ENCODE measurements at places on chromosomes 6 and 20.

- no peak for DNase-seq
Observed at GRCh38 chr20:4916971-4917881, 84.1 kb downstream of the SLC23A2 start.

DNA sequence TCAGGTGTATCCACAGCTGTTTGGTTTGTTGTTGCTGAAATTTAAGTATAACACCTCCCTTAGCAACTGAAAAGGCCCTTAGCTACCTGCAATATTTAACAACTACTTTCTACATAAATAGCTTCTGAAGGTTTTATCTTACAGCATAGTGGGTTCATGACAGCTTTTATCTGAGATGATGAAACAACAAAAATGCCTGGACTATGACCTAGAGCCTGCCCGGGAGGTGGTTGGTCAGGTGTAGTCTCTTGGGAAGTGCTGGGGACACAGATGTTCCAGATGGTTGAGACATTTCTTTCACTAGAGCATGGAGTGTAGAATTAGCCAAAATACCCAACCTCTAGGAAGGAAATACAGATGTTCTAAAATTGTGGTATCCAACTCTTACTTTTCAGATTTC lies 705.4 kb downstream of the MAFB start:
- DNase-seq, result no peak

- no peak for DNase-seq
Observed at GRCh38 chr6:126447367-126447766, 107.5 kb downstream of the CENPW start.

- DNase-seq, result no peak
Observed at GRCh38 chr6:38782616-38783015, 67.5 kb downstream of the DNAH8 start.

DNA sequence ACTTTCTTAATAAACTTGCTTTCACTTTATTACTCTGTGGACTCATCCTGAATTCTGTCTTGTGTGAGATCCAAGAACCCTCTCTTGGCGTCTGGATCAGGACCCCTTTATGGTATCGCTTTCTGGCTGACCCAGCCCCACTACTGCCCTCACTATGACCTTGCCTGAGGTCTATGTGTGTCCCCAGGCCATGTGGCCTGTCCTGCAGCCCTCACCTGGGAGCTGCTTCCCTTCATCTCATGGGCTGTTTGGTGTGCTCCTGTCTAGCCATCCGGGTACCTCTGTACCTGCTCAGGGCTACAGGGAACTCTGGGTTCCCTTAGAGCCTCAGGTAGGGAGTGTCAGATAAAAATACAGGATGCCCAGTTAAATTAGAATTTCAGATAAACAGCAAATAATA lies 94.5 kb downstream of the SCP2D1 start:
- no peak for DNase-seq

GRCh38 chr6:119379809-119380208 lies 30.2 kb upstream of the MAN1A1 start:
- no peak for DNase-seq

DNA sequence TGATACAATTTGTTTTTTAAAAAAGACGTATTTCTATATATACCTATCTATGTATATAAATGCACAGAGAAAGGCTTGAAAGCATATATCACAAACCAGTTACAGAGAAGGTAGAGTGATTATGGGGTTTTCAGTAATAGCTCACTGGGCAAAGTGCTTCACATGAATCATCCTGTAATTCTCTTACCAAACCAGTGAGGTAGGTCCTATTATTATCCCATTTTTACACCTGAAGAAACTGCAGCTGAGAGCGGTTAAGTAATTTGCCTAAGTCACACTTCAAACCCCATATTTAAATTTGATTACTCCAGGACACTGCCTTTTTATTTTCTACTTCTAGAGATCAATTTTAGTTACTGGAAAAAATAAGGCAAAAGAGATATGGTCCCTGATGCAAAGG lies 4.4 kb downstream of the GSS start:
- no peak for DNase-seq

DNA sequence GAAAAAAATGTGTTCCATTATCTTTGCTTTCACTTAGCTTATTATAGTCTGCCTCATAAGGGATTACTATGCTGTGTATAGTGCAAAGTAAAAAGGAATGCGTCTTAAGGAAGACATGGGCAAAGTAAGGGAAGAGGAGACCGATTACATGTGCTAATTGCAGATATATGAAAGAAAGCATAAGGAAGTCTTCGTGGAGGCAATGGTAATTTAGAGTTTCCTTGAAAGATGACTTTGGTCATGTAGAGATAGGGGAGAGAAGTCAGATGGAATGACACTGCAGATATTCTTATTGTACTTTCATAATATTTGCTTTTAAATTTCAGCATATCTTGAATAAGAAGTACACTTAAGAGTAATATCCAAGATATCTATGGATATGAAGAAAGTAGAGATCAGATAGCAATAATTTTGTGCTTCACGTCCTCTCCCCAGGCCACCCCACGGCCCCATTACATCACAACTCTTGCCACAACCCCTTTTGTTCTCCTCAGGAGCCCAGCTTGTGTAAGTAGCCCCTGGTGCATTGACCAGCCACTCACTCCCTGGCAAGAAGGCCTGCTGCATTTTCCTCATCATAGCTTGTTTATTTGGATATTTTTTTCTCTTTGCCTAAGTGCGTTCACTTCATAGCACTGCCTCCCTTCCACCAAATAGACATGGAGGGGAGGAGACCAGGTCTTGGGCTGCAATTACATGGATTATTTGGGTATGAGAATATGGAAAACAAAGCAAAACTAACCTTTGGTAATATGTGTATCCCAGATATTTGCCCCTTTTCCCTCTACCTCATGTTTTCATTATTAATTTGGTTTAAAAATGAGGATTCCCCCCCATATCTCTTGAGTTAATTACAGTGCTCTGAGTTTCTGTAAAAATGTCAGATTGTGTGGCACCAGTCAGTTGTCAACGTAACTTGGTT lies 30.7 kb upstream of the COL10A1 start:
- DNase-seq, result no peak

DNA sequence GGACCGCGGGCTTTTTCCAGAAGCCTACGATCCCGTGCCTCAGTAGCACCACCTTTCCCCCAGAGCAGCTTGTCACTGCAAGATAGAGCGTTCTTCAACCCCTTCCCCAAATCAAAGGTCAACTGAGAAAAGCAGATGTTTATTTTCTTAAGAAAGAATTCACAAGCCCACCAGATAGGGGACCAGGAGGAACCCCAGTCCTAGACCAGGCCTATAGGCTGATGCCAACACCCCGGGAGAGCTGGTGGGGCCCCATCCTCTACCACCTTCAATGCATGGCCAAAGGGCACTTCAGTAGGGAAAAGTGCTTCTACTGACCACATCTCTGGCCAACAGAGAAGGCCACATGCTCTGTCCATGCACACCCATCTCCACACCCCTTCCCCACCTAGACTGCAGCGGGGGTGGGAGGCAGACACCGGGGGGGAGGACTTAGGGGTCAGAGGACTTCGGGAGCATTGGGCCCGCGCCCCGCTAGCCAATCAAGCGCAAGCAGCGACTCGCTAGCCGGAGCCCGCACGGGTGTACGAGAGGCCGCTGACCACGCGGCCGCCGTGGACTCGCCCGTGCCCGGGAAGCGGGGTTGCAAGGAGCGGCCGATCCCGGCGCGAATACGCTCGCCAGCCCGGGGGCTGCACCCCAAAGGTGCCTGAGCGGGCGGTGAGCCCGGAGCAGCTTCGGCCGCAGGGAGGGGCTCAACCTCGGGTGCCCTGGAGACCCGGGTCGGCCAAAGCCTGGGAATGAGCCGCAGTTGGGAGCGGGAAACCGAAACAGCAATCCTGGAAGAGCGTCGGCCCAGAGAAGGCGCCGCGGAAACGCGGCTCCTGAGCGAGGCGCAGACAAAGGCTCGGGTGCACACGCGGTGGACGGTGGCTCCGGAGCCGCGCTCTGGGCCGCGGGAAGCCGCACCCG lies 2.8 kb downstream of the PDE10A start:
- DNase-seq, result no peak

DNA sequence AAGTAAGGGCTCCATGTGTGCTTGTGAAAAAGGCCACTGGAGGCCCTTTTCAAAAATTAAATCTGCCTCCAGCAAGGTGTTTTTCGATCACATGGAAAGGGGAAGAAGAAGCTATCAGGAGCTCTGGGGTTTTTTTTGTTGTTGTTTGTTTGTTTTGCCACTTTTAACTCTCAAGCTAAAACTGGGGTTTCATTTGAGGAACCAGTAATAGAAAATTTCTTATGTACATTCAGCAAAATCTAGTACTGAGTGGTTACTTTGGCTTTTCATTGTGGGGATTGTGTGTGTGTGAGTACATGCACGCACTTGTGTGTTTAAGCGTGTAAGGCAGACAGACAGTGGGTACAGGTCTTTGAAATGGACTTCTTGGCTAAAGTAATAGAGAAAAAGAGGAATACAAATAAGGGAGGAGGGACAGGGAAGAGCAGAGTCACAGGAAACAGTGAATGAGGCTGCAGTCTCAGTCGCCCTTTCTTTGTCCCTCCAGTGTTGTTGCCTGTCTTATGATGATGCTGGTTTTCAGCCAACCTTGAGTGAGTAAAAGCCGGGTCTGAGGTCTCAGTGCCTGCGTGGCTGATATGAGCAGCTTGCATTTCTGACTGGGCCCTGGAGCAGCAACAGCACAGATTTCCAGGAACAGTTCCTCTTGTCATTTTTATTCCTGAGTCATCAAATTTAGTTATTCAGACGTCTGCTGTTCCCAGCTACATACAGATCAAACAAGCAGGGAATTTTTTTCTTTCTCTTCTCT lies 26.2 kb downstream of the SLC16A10 start:
- peak; percentile 38 for DNase-seq

DNA sequence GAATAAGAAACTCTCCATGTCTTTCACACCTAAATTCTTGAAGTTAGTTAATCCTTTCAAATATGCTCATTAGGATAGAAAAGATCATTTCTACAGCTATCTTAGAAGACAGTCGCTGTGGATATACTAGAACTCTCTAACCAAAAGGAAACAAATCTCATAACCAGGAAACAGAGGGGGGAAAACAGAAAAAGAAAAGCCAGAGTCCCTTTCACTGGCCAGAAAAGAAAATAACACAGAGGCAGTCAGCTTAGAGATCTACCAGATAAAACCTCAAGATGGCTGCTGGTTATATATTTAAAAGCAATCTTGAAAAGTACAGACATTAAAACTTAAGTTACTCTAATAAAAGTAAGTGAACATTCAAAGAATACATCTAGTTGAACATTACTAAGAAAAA lies 19.6 kb downstream of the NUP153 start:
- no peak for DNase-seq

DNA sequence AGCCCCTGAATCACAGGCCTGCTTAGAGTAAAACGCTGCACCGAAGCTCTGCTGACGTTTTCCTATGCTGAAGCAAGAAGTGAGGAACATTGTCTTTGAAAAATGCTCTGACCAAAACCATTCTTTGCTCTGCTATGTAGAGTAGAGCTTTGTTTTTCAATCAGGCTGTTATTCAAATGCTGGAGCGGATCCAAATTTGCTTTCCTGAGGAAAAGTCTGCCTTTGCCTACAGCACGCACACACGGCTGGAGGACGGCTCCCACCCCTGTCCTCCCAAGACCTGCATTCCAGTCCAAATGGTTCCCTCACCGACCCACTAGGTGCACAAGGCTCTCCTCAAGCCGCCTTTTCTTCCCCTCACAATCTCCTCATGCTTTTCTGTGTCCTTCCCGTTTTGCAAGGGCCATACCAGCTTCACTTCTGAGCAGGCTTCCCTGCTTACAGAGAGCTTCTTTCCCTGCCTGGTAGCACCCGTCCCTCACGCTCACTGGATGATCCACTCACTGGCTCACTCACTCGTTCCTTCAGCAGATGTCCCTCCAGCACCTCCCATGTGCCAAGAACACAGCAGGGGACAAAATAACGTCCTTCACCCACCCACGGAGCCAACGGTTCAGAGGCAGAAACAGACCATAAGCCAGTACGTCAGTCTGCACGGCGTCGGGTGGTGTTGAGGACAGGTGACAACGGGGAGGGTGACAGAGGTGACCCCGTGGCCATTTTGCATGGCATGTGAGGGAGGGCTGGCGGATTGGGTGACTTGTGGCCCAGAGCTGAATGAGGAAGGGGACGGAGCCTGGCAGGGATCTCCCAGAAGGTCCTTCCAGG lies 137.9 kb upstream of the NEDD9 start:
- peak; percentile 46 for DNase-seq

- DNase-seq, result no peak
Observed at GRCh38 chr6:161906571-161906970, 632.7 kb upstream of the AGPAT4 start.

GRCh38 chr6:16166871-16167608 lies 38.2 kb downstream of the MYLIP start:
- DNase-seq, result no peak
